Fibroblast of skin of back (primary cell): ENCODE measurements at places on chromosomes 3 and 15.

- DNase-seq: peak; percentile 96
These were observed 103.6 kb downstream of the ARNT2 start for GRCh38 chr15:80507638-80508316.

DNA sequence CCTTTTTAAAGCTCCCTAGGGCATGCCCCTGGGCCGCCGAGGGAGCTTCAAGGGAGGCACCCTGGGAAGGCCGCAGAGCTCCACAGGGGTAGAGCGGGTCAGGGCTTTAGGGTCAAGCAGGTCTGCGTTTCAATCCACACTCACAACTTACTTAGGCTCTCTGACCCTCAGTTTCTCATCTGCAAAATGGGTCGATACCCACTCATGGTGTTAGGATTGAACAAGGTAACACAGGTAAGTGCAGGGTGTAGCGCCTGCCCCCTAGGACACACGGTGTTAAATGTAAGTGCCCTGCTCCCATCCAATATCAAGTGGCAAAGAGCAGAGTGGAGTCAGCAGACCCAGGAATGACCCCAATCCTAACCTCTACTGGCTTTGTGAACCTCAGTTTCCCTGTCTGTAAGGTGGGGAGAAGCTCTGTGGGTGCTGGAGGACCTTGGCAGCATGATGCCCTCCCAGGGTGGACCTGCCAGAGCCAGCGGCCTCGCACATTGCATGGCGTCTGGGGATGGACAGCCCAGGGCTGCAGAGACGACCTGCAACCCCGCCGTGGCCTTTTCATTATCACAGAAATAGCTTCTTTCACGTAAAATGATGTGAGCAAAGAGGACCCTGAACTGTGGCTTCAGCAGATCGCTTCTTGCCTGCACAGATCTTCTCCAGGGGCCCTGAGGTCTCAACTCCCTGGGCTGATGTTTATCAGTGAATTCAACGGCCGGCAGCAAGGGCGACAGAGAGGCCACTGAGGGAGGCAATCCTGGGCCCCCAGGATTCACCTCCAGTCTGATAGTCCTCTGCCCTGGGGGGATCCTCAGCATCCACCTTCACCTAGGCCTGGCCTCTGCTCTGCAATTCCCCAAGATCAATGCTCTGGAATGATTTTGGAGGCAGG lies 138.5 kb downstream of the CHSY1 start:
- DNase-seq: no peak

DNA sequence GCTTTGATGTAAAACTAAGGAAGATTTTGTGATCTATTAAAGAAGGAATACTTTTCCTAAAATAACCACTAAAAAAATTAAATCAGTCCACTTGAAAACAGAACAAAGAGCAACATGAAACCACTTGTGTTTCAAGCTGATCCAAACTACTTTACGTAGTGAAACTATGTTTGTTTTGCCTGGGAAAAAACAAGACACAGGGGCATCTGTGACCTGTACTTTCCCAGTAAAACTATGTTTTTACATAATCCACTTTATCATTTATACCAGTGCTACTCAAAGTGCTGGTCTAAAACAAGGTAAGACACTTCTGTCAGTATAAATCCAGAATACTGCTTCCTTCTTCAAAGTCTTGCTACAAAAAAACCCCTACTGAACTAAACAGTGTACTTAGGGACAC lies 56.7 kb downstream of the SPG11 start:
- DNase-seq: no peak

GRCh38 chr3:74039105-74039504 lies 414.4 kb upstream of the PDZRN3 start:
- no peak for DNase-seq

DNA sequence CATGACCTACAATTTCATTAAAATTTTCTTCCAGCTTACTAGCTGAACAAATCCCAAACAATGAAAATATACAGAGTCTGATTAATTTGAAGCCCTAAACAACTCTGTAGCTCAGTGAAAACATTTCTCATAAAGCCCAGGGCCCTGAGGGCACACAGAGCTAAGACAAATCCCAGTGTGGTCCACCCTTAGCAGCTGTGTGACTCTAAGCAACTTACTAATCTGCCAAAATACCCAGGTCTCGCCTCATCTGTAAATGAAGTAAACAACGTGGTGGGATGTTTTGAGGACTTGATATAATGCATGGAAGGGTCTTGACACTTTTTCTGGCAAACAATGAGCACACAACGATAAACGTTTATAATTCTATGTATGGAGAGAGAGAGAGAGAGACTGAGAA lies 158.4 kb downstream of the FHIT start:
- DNase-seq: no peak

- DNase-seq: no peak
These were observed 2.7 kb downstream of the SLC6A20 start for GRCh38 chr3:45793482-45794176.

DNA sequence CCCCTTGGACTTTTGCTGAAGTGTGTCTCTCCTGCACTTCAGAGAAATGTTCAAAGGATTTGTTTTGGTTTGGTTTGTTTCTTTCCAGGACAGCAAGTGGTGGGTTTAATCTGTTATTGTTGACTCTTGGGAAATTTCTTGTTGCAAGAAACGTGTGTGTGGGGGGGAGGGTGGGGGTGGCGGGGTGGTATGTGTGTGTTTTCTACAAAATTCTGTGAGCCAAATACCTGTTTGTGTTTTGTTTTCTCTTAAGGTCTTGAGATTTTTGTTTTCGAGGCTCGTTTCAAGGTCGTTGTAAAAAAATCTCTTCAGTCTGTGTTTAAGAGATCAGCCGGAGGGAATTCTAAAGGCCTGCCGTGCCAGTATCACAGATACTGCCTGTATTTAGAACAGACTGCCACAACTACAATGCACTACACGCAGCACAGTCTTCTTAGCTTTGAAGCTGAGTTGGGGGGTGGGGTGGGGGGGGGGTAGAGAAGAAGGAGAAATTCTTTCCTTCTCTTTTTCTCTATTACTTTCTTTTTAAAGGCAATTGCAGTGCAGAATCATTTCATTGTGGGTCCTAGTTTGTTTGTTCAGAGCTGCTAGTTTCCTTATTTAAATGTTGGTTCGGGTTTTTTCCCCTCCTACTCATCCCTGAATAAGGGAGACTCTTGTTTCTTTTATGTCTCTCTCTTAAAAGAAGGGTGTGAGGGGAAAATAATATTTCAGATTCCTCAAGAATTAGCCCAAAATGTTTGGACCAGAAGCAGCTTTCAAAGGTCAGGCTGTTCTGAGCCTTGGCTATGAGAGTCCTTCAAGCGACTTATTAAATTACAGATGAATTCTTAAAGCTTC lies 1.4 kb upstream of the BCL6 start:
- no peak for DNase-seq

DNA sequence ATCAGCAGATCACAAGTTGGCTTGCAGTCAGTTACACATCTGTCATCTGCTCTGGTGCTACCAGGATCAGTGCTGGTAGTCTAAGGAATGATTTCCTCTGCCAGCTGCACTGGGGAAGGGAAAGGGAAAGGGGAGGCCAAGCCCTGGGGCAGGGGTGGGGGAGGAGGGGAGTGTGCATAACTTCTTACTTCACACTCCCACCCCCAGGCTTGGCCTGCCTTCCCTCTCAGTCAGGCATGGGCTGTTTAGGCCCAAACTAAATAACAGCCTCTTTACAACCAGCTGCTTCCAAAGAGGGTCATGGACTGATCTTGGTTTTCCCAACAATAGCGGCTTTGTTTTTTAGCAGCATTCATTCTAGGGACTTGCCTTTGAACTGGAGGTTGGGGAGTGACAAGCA lies 86.1 kb upstream of the PSMD6 start:
- DNase-seq: no peak

- no peak for DNase-seq
These were observed 81.9 kb upstream of the ADPGK start for GRCh38 chr15:72865486-72865885.

DNA sequence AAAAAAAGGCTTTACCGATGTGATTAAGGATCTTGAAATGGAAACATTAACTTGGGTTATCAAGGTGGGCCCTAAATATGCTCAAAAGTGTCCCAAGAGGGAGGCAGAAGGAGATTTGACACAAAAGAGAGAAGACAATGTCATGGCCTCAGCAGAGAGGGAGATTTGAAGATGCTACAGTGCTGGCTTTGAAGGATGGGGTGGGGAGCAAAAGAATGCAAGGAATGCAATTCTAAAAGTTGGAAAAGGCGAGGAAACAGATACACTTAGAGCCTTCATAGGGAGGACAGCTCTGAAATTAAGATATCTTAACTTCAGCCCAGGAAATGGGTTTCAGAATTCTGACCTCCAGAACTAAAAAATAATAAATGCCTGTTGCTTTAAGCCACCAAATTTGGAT lies 314.5 kb upstream of the CCDC54 start:
- peak; percentile 53 for DNase-seq

- no peak for DNase-seq
These were observed 16.2 kb downstream of the ZNF609 start for GRCh38 chr15:64476550-64476949.

- DNase-seq: peak; percentile 81
These were observed 26.9 kb upstream of the ZMAT3 start for GRCh38 chr3:179098388-179099077.

DNA sequence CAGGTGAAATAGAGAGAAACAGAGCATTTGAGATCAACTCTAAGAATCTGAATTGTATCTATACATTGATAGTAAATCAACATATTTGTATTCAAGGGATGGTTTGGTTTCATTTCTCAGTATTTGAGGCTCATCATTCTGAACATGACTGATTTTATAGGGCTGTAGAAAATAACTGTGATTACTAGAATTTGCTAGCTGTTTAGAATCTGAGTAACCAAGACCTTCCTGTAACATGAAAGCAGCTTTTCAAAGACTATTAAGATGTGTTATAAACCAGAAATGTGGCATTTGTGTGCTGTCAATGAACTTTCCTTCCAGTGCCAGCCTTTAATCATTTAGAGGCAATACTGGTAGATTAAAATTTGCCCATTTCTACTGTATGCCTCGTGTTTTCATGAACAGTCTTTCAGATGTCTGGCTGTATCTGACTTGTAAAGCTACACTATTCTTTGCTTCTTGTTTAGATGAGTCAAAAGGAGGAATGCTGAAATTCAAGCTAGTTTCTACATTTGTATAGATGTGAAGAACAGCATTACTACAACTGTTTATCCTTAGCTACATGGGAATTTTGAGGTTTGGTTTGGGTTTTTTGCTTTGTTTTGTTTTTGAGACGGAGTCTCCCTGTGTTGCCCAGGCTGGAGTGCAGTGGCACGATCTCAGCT lies 137.3 kb upstream of the BHLHE40 start:
- DNase-seq: no peak

- DNase-seq: peak; percentile 73
These were observed 607.9 kb upstream of the KCNMB2 start for GRCh38 chr3:177928172-177928873.

DNA sequence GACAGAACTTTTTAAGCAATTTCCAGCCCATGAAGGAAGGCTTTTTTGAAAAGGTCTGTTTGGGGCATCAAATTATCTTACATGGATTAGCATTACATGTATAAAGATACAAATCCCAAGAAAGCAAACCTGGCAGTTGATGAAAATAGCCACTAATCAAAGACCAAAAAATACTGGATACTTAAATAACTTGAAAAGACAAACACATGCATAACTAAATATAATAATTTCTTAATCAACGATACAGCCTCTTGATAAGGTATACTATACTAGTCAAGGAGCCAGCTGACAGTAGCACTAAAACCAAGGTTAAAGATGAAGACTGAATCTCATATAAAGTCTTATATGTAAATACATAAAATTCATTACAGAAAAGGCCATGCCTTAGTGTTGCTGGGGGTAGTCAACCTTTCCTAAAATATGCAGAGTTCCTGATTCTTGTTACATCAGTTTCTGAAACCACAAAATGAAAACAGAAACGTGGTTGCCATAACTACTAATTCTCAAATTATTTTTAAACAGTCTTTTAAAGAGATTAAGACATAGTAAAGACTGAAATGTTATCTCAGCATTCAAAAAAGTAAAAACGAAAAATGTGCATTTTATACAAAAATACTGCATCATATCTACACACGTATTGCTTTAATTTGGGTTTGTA lies 2.0 kb downstream of the ANKRD28 start:
- DNase-seq: peak; percentile 72

GRCh38 chr3:52896151-52896550 lies 1.2 kb downstream of the STIMATE start:
- no peak for DNase-seq

- peak; percentile 67 for DNase-seq
These were observed 129.6 kb downstream of the CTNNB1 start for GRCh38 chr3:41328926-41329325.

DNA sequence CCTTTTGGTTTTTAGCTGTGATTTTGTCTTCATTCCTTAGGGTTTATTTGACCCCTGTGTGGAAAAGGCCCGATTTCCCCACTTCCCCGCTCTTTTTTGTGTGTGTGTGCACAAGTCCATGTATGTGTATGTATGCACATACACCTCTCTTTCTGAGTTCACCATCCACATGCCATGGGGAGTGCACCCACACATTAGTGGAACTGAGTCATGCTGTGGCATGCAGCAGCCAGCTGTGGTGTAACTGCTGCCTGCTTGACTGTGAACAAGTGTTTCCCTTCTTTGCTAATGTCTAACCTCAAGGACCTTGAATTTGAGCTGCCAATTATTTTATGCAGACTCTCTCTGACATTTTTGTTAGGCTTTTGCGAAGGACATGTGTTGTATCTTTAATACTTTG lies 434.9 kb upstream of the TPM1 start:
- peak; percentile 63 for DNase-seq

- no peak for DNase-seq
These were observed 243.2 kb upstream of the RGMA start for GRCh38 chr15:93332168-93332553.

- no peak for DNase-seq
These were observed 39.5 kb downstream of the HACD3 start for GRCh38 chr15:65569728-65570127.

GRCh38 chr3:126540342-126540849 lies 16.4 kb downstream of the CHST13 start:
- DNase-seq: peak; percentile 93

DNA sequence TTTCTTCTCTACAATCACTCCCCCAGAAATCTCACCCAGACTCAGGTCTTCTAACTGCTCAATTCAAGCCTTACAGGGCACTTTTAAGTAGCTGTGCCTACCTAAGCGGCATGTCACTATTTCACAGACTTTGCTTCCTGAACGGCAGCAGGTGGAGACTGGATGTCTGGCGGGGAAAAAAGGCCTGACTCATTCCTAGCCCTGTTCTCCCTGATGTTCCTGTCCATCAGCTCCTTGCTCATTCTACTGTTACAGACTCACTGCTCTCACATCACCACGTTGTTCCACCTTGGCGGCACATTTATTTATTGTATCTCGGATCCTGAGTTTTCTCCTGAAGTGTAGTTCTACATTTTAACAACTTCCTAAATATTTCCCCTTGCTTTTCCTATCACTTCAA lies 52.6 kb upstream of the ATP11B start:
- no peak for DNase-seq

GRCh38 chr3:117234331-117234730 lies 524.8 kb downstream of the TUSC7 start:
- no peak for DNase-seq

GRCh38 chr3:192409838-192410683 lies 317.3 kb downstream of the FGF12 start:
- no peak for DNase-seq

- no peak for DNase-seq
These were observed 114.9 kb downstream of the IQCH start for GRCh38 chr15:67369359-67369998.

- peak; percentile 96 for DNase-seq
These were observed 759.2 kb upstream of the CFAP20DC start for GRCh38 chr3:59809016-59809415.
